ENCODE measurements at places on chromosomes 1 and 21.

DNA sequence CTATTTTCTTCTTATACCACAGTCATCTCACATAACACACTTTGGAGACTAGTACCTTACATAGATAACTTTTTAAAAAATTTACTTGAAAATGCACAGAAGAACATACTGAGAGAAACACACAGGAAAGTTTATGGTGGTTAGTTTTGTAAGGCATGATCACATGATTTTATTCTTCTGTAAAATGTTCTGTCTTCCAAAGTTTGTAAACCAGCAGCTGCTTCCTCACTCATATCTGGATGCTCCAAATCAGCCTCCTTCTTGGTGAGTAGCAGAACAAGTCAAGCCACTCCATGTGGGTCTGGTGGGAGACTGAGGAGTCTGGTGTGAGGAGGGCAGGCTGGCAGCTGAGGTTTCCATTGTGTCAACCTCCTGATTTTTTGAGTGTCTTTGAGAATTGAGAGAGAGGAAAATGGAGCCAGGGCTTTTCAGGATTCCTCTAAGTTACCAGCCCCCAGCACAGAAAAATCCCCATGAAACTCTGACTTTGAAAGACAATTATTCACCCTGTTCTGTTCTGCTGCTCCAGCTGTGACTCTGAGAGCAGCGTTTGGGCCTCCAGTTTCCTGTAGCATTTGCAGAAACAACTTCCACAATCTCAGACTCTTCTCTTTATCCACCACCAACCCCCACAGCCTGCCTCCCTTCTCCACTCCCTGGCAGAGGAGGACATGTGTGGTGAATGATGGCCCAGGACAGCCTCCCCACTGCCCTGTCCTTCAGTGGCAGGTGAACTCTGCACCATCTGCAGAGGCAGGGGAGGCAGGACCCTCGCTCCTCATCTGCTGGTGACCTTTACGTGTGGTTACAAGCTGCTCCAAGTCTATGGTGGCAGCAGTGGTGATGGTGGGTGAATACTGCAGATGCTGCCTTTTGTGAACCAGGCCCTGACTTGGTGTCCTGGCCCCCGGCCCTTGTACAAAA, 82.3 kb downstream of the FCRL5 start:
- no peak for DNase-seq

- DNase-seq = no peak
Measured at GRCh38 chr1:13781907-13782633, 82.1 kb downstream of the PRDM2 start.

DNA sequence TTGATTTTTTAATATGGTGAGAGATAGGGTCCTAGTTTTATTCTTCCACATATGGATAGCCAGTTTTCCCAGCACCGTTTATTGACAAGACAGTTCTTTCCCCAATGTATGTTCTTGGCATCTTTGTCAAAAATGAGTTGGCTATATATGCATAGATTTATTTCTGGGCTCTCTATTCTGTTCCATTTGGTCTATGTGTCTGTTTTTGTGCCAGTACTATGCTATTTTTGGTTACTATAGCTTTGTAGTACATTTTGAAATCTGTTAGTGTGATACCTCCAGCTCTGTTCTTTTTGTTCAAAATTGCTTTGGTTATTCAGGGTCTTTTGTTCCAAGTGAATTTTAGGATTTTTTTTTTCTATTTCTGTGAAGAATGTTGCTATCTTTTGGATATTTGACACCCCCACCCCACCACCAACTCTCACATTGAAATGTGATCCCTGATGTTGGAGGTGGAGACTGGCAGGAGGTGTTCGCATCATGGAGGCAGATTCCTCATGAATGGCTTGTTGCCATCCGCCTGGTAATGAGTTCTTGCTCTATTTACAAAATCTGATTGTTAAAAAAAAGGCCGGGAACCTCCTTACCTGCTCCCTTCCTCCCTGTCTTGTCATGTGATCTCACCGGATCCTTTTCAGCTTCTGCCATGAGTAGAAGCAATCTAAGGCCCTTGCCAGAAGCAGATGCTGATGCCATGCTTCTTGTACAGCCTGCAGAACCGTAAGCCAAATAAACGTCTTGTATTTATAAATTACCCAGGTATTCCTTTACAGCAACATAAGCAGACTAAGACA, 54.8 kb upstream of the KRTAP19-8 start:
- no peak for DNase-seq

DNA sequence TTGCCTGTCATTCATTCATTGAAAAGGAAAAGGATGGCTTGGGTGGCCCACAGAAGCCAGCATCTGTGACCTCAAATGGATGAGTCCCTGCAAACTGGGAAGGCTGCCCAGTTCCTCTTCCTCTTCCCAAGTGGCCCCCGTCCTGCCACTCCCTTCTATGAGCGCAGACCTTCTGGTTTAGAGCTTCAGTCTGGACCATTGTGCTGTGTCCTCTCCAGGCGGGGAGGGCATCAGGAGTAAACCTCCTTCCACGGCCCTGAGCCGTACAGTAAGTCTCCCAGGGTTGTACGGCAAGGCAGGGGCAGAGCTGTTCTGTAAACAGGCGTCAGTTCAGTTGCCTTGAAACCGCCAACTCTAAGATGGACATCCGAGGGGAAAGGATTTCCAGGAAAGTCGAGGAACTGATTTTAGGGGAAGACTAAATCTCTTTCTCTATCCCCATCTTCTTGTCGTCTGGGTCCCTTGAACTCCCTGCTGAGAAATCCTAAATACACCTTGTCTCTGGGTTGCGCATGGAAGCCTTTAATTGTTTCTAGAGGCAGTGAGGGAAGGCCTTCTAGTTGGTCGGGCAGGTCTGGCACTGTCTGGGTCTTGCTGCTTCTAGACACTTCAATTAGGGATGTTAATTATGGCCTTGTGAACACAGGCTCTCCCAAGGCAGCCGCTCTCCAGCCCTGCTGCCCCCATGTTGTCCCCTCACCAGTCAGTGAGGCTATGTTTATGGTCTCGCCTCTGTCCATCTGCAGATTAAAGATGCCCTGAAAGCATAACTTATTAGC, 22.1 kb downstream of the SOX13 start:
- no peak for DNase-seq

GRCh38 chr1:192252776-192253175, 64.0 kb upstream of the RGS21 start:
- no peak for DNase-seq

DNA sequence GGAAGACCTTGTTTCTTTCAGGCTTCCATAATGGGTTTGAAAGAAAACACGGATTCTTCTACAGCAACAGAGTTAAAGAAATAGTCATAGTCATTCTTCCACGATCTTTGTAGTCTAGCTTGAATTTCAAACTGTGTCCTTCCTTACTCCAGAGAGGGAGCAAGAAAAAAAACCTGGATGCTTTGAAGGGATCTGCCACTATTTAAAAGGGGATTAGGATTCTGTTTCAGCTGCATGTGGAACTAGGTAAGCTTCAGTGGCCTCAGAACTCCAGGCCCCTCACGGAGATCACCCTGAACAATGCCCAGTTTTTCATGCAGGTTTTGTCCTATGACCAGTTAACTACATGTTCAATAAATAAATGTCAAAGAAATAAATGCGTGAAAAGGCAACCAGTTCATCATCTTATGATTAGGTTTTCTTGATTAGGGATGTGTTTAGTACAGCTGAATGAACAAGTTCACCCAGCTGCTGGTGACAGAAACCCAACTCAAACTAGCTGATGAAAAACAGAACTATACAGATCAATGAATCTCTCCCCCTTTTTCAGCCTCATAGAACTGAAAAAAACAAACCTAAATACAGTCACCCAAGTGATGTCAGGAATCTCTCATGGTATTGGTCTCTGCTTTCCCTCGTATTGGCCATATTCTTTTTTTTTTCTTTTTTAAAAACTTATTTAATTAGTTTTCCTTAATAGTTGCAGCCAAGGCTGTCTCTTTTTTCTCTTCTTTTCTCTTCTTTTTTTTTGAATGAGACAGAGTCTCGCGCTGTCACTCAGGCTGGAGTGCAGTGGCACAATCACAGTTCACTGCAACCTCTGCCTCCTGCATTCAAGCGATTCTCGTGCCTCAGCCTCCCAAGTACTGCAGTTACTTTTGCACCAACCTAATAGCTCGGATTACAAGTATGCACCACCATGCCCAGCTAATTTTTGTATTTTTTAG, 14.6 kb upstream of the MPZL1 start:
- no peak for DNase-seq
